ENCODE measurements at places on chromosomes 6 and 20.

- no peak for DNase-seq
Observed at GRCh38 chr20:54793291-54793992, 318.0 kb downstream of the DOK5 start.

DNA sequence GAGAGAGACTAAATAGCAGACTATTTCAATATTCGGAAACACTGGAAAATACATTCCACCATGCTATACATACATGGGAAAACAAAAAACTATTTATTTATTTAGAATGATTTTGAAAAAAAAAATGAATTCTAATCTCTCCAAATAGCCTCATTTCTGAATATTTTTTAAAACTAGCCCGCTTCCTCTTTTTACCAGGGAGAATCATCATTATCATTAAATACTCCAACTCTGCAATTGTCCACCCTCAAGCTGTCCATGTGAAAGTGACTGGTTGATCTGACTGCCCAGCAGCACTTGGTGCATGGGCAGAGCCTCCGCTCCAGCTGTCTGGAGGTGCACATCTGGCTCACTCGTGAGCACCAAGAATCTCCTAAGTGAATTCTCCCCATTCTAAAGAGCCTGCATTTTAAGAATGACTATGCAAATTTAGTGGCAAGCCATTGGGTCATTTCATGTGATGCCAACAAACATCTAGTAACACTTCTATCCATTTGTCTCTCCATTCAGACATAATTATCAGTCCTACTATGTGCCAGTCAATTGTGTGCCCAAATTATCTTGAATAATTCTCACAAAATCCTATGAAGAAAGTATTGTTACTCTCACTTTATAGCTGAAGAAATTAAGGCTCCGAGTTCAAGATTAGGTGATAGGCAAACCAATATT lies 64.8 kb downstream of the INSM1 start:
- DNase-seq = no peak

DNA sequence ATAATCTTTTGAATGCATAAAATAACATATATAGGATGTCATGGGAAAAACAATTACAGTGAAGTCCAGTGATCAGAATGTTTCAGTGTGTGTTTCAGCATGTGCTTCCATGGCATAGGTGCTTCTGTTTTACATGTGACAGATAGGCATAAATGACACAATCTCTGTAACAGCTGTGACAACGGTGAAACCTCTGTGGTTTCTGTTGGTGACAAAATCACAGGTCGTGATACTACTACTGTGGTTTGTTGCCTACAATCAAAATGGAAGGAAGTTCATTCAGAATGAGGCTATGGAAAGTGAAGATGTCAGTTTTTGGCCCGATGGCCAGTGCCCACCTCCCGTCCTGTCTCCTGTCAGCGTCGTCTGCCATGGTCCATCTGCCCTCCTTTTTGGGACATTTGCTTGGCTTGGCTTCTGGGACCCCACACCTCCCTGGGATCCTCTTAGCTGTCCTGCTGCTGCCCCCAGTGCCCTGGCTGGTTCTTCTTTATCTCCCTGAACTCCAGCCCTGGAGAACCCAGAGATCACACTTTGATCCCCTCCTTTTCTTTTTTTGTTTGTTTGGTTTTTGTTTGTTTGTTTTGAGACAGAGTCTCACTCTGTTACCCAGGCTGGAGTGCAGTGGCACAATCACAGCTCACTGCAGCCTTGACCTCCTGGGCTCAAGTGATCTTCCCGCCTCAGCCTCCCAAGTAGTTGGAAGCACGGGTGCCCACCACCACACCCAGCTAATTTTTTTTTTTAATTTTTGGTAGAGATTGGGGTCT lies 79.3 kb upstream of the NAA20 start:
- no peak for DNase-seq

DNA sequence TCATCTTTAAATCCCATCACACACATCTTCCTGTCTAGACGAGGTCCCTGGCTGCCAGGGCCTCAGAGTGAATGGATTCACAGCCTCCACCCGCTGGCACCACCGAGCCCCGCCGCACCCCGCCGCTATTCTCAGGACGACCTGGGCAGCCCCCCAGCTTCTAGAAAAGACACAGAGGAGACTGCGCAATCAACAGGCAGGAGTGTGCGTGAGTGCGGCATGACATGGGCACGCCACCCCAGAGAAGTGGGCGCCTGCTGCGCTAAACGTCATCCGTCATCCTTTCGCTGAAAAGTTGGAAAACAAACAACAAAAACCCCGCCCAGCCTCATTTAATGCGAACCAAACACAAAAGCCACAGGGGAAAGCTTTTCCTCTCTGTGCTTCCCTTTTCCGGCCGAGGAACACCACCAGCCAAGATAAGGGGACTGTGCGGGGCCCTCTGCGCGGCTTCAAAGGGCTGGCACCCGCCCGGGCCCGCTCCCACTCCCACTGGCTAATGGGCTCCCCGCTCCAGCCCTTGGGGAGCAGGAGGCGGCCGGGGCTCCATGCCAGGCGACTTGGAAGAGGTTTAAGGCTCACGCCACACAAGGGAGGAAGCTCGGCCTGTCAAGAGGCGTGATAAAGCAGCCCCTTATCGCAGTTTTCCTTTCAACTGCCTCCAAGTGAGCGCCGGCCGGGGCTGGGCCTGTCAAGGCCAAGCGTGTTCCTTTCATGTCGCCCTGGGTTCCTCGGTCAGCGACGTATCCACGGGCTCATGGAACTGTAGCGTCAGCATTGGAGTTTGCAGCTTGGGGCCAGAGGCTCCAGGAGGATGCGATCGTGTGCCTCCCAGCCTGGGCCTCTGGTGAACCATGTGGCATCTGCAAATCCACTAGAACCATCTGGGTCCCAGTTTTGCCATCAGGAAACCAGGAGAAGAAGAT lies 50.1 kb downstream of the NFATC2 start:
- no peak for DNase-seq

- DNase-seq = no peak
Observed at GRCh38 chr6:167826896-167827582, at the start of gene AFDN. TSS of gene AFDN (plus strand) at chr6:167826911. CDS start at chr6:167827133, 222 bp downstream.

- peak; percentile 17 for DNase-seq
Observed at GRCh38 chr6:13765570-13765969, 48.8 kb downstream of the MCUR1 start.

DNA sequence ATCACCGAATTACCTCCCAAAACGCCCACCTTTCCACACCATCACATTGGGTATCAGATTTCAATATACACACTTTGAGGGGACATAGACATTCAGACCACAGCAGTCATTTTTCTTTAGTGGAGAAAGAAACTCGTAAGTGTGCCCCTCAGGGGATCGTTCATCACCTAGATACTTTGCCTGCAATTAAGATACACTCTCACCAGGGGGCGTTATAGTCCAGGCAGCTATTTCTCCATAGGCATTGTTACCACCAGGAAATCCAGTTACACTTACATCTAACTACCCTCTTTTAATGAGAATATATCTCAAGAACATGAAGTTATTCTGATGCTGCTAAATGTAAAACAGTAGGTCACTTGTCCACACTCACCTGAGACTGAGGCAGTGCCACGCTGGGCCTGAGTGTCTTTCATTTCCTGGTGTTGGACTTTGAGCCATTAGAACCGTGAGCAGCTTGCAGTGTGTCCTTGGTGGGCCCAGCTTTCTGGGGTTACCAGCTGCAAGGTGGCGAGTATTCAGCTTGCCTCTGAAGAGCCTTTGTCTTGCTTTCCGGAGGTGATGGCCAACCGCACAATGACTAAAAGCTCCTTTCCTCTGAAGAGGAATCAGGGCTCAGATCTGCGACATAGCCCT lies 35.1 kb upstream of the UNC93A start:
- no peak for DNase-seq

- no peak for DNase-seq
Observed at GRCh38 chr6:85864453-85865401, 222.0 kb upstream of the SYNCRIP start.

DNA sequence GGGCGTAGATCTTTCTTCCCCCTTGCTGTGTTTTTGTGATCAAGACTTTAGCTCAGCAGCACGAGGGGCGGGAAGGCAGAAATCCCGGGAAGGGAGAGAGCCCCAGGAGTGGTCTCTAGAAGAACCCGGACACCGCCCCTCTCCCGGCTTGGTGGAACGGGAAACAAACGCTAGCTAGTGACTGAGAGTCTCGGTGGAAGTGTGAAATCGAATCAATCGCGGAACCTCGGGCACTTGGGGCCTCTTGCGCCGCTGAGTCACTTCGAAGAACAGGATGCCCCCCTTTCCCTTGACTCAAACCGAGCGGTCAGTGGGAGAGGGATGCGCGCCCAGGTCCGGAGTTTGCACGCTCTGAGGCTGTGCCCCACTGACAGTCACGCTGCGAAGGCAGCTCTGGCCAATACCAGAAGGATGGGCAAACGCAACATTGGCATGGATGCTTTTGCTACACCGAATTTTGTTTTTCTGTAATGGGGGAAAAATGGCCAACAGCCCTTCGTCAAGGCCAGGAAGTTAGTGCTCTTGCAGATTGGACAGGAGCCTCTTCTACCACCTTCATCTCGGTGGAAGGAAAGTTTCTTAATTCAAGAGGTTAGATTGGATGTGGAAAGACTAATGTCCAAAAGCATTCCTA lies 1.6 kb upstream of the OLIG3 start:
- DNase-seq = no peak

GRCh38 chr20:62624719-62625453 lies 17.4 kb upstream of the SLCO4A1 start:
- DNase-seq = no peak

- no peak for DNase-seq
Observed at GRCh38 chr20:20450521-20450920, 82.6 kb downstream of the INSM1 start.

DNA sequence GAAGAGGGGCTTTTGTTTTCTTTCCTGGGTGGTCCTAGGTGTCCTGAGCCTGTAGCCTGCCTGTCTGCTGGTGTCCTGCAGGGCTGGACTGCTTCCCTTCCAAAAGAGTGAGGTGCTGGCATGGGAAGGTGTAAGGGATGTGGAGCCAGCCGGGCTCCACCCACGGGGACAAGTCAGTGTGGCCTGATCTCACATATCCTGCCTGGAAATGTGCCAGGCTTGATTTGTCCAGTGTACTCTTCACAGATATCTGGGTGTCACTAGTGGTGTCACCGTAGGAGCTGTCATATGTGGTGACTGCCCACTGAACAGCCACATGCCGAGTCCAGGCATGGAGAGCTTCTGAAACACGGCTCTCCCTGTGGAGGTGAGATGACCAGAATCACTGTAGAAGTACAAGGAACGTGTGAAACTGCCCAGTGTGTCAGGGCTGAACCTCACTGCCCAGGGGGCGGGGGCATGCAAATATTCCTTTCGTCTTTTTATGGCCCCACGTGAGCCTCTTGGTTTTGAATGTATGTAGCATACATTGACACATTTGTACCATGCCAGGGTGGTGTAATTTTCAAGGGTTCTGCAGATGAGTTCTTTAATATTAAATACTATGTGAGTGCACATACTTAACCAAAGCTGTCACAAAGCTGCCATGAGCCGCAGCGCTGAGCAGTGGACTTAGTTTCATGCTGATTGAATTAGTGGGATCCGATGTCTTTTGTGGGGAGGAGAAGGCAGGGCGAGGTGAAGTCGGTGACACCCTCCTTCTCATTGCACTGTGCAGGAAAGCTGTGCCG lies 55.8 kb downstream of the CDH4 start:
- no peak for DNase-seq

- no peak for DNase-seq
Observed at GRCh38 chr20:20603339-20603990, 109.0 kb downstream of the RALGAPA2 start.

- DNase-seq = no peak
Observed at GRCh38 chr20:25246182-25246999, 1.5 kb upstream of the PYGB start.

DNA sequence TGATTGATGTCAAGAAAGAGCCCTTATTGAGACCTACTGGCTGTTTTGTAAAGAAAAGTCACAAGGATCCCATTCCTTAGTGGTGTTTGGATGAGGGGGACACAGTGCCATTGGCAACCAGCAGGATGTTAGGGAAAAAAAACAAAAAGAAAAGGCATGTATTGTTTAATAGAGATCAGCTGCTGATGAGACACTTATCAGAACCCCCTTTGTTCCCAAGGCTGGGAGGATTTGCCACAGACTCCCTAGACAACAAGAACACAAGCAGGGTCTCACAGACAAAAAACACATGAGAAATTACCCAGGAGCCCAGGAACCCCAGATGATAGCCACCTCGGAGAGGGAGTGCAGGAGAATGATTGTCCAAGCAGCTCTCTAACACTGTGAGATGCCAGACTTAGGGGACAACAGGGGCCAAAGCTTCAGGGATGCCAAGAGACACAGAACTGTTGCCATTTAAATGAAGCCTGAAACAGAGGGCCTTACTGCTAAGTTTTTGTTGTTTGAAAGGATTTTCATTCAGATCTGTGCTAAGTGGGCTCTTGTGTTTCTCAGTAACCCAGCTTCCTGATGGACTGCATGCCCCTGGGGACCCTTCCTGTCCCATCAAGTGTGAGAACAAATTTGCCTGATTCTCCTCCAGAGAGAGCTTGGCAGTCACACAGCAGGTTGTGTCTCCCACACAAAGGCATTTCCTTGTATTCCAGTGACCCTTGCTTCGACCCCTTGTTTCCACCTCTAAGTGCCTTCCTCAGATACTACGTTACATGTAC lies 48.7 kb upstream of the HEY2 start:
- no peak for DNase-seq
